ENCODE measurements at places on chromosomes 6 and 20. TPM values are rescaled to one million over a fixed set of nuclear protein-coding genes. Genes with fewer than 3 reads are reported as not detected.

Gene ZBTB9
- 4.8 TPM for total RNA-seq

Gene PPP1R16B
- 48.3 TPM for total RNA-seq

Gene TAPBP
- 252 TPM for total RNA-seq

- H3K36me3 ChIP-seq: no peaks in the 10 kb centered on the region
- DNase-seq: no peak
- no peak overlapping the region for H3K27ac ChIP-seq
- H3K4me1 ChIP-seq: peaks cover 10% of the 10 kb centered on the region
- H3K4me3 ChIP-seq: no peak overlapping the region
These were observed 248.7 kb upstream of the JAG1 start for GRCh38 chr20:10922506-10922905.

DNA sequence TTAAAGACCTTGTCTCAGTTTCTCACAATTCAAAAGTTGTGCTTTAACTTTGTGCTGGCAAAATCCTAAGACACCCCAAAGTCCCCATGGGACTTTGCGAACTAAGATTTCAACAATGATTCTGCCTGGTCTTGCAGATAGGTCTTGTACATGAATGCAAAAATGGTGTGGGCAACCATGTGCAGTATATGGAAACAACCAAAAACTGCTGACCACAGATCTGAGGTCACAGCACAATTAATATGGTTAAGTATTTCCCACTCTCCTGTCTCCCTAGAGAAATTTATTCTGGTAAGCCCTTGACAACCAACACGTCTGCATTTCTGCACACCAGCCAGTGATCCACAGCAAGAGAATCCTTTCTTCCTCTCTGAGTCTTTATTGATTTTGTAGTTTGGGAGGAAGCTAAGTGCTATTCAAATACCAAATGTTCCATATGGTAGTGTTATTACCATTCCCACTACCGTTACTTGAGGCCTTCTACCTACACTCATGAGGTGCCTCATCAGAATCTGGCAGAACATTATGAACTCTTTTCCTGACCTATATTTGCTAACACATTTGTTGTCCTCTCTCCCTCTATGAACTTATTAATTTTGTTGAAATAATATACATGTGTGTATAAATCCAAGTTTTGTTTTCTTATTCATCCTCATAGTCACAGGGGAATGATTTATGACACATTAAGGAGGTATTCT is 178.7 kb downstream of the ATXN1 start:
- H3K4me3 ChIP-seq: peak overlapping the region; percentile 42
- no peaks in the 10 kb centered on the region for H3K4me1 ChIP-seq
- peak overlapping the region; percentile 66 for H3K27ac ChIP-seq
- no peak for DNase-seq
- H3K27me3 ChIP-seq: no peaks in the 10 kb centered on the region

DNA sequence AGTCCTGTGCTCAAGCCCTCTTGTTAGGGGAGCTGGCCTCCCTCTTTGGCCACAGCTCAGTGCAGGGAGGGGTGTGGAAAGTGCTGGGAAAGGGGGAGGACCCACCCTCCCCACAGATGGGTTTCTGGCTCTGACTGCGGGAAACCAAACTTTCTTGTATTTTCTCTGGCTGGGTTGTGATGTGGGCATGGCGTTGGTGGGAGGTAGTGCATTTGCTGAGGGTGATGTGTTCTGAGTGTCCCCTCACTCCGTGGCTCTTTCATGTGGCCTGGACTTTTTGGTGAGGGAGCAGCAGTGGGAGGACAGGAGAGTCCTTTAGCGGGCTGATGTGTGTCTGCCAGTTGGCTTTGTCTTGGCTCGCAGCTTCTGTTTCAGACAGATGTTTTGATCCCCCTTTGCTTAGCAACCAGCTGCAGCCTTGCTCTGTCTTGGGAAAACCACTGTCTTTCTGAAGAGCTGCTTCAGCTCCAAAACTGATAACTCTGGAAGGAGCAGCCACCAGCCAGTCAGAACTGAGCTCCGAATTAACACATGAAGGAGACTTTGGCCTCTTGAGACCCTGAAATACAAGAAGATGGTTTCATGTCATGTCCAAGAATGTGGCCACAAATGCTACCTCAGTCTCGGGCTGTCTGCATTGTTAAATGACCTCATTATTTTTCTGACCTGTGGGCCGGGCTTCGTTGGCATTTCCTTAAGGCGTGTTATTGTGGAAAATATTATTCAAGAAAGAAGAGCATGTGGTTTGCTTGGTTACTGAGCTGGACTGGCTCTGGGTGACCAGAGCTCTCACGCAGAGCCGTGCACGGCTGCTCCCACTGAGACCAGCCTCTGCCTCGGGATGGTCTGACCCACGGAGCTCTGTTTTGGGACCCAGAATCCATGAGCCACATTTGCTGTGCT is 21.5 kb downstream of the SYNJ2 start:
- peak overlapping the region; percentile 31 for H3K27ac ChIP-seq
- H3K36me3 ChIP-seq: no peaks in the 10 kb centered on the region
- DNase-seq: peak; percentile 48
- no peaks in the 10 kb centered on the region for H3K27me3 ChIP-seq
- no peak overlapping the region for H3K4me3 ChIP-seq

DNA sequence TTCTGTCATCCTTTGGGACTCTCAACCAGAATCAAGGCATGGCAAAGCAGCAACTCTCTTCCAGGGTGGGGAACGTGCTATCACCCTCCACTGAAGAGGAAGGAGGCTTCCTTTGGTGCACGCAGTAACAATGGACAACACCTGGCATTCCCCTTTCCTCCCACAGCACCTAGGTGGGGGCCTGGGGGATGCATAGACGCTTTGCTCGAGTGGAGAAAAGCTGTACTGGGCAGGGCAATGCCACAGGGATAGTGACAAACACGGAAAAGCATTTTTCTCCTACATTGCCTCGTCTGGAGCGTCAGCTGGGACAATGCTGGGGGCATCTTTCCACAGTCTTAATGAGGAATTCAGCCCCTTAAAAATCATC is 82.9 kb downstream of the GMPR start:
- H3K27ac ChIP-seq: no peak overlapping the region
- no peak for DNase-seq
- H3K4me1 ChIP-seq: peaks cover 63% of the 10 kb centered on the region
- H3K27me3 ChIP-seq: no peaks in the 10 kb centered on the region

- H3K4me1 ChIP-seq: no peaks in the 10 kb centered on the region
- no peak overlapping the region for H3K4me3 ChIP-seq
- H3K36me3 ChIP-seq: peaks cover 75% of the 10 kb centered on the region
- no peak for DNase-seq
- no peak overlapping the region for H3K27ac ChIP-seq
These were observed 21.0 kb downstream of the CLDN20 start for GRCh38 chr6:155284775-155285174.

DNA sequence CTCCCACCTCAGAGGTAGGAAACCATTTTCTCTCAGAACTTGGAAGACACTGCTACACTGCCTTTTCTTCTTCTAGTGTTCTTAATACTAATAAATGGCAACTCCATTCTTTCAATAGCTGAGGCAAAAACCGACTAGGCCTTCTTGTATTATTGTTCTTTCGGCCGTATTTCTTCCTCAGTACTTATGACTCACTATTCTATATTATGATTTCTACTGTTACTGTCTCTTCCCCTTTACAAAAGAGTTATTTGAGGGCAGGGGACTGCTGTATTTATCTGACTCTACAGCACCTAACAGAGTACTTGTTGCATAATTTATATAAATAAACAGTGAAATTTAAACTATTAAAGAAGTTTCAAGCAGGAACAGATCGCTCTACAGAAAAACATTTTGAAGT is 3.1 kb downstream of the DNAAF9 start:
- H3K4me3 ChIP-seq: no peak overlapping the region
- peaks cover 17% of the 10 kb centered on the region for H3K4me1 ChIP-seq

DNA sequence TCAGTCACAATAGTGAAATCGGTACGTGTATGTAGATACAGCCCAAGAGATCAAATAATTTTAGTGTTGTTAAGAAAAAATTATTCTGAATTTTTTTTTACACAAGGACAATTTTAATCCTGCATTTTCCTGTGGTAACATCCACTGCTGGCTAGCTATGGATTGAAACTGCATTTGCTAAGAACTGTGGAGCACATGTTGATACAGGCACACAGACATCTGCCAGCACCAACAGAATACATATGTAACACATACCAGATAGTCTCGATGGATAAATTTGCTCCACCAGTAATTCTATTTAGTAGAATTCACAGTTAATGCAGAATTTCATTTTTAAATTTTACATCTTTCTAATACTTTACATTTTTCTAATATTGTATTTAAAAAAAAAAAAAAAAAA is 2.2 kb downstream of the ASIP start:
- H3K36me3 ChIP-seq: no peaks in the 10 kb centered on the region
- H3K27ac ChIP-seq: no peak overlapping the region
- no peak overlapping the region for H3K4me3 ChIP-seq
- H3K27me3 ChIP-seq: no peaks in the 10 kb centered on the region
- peaks cover 27% of the 10 kb centered on the region for H3K4me1 ChIP-seq
- DNase-seq: no peak

- H3K36me3 ChIP-seq: no peaks in the 10 kb centered on the region
- no peaks in the 10 kb centered on the region for H3K27me3 ChIP-seq
- peaks cover 21% of the 10 kb centered on the region for H3K4me1 ChIP-seq
- H3K4me3 ChIP-seq: peak within 1 kb of the TSS; percentile 91
- peak; percentile 92 for DNase-seq
- H3K27ac ChIP-seq: peak within 1 kb of the TSS; percentile 81
These were observed at the start of gene UTRN for GRCh38 chr6:144284783-144285547. Gene UTRN (plus strand): TSS chr6:144285335. CDS start chr6:144291829, 6,494 bp downstream.

DNA sequence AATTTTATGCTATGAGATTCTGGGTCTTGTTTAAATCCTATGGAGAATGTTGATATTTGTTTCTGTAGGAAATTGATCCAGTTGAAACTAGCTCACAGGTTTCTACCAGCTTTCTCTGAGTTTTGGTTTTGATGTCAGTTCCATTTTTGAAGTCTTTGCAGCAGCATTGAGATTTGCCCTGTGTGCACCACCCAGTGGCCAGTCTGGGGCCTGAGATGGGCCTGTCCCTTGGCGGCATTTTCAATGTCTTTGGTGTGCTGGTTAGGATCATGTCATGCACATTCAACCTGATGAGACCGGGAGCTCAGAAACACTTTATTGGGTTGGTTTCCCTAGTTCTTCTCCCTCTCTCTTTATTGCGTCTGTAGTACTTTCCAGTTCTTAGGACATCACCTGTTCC is 395.2 kb upstream of the MAP3K7 start:
- no peak overlapping the region for H3K27ac ChIP-seq
- H3K4me1 ChIP-seq: no peaks in the 10 kb centered on the region
- no peak for DNase-seq
- no peak overlapping the region for H3K4me3 ChIP-seq
- H3K27me3 ChIP-seq: no peaks in the 10 kb centered on the region

- H3K27me3 ChIP-seq: no peaks in the 10 kb centered on the region
- no peak for DNase-seq
- no peak overlapping the region for H3K27ac ChIP-seq
- no peak overlapping the region for H3K4me3 ChIP-seq
These were observed 59.2 kb downstream of the TNFAIP3 start for GRCh38 chr6:137926207-137926731.

DNA sequence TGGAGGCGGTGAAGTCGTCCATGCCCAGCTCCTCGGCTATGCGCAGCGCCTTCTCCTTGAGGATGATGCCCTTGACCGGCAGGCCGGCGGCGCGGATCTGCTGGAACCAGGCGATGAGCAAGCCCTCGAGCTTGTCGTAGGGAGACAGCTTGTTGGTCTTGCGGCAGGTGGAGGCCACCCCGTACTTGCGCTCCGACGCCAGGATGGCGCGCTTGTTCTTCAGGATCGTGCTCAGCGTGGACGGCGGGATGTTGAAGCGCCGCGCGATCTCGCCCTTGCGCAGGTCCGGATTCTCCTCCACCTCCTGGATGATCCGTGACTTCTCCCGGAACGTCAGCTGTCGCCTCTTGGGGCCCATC is 435 bp downstream of the CENPB start:
- peak overlapping the region; percentile 56 for H3K4me3 ChIP-seq
- H3K27ac ChIP-seq: peak overlapping the region; percentile 69
- DNase-seq: no peak
- H3K27me3 ChIP-seq: no peaks in the 10 kb centered on the region
- no peaks in the 10 kb centered on the region for H3K36me3 ChIP-seq

GRCh38 chr20:3753098-3753497 is 14.5 kb downstream of the ADISSP start:
- H3K27me3 ChIP-seq: no peaks in the 10 kb centered on the region
- no peak for DNase-seq
- peaks cover 3% of the 10 kb centered on the region for H3K36me3 ChIP-seq
- H3K27ac ChIP-seq: peak overlapping the region; percentile 33
- no peak overlapping the region for H3K4me3 ChIP-seq

- peak overlapping the region; percentile 9 for H3K4me3 ChIP-seq
- no peak for DNase-seq
- peaks cover 81% of the 10 kb centered on the region for H3K36me3 ChIP-seq
- H3K27ac ChIP-seq: peak overlapping the region; percentile 46
These were observed 8.9 kb upstream of the COL20A1 start for GRCh38 chr20:63284083-63284440.

DNA sequence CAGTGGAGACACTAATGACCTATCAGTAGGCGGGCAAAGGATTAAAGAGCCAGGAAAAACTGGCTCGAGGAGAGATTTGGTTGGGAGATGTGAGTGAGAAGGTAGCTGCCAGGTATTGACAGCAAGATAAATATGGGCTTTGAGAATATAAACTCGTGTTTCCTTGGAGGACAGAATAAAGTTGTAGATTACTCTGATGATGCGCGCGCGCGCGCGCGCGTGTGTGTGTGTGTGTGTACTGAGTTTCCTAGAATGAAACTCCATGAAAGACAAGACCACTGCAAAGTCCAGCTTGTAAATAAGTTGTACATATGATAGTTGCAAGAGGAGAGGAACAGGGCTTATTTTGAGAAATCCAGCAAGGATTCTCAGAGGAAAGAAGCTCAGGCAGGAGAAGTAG is 13.3 kb upstream of the TREM2 start:
- H3K4me3 ChIP-seq: no peak overlapping the region
- no peaks in the 10 kb centered on the region for H3K36me3 ChIP-seq
- no peak overlapping the region for H3K27ac ChIP-seq
- DNase-seq: no peak
- H3K4me1 ChIP-seq: no peaks in the 10 kb centered on the region
- H3K27me3 ChIP-seq: no peaks in the 10 kb centered on the region

DNA sequence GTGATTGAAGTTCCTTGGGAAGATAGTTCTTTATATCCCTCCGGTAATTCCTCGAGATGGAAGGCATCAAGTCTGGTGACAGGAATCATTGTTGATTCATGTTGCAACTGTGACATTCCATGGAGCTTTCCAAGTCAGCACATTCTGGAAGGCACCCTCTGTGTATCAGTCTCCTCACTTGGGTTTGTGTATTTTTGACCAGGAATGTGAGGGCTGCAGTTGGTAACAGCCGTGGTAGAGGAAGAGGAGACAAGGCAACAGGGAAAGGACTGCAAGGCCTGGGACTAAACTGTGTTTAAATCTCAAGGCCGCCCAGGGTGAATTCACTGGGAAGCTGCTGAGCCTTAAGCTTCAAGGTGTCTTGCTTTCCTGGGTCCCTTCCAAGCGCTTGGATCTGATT is 99.0 kb downstream of the CLIC5 start:
- H3K27me3 ChIP-seq: no peaks in the 10 kb centered on the region
- H3K4me1 ChIP-seq: no peaks in the 10 kb centered on the region
- DNase-seq: no peak
- H3K4me3 ChIP-seq: no peak overlapping the region

DNA sequence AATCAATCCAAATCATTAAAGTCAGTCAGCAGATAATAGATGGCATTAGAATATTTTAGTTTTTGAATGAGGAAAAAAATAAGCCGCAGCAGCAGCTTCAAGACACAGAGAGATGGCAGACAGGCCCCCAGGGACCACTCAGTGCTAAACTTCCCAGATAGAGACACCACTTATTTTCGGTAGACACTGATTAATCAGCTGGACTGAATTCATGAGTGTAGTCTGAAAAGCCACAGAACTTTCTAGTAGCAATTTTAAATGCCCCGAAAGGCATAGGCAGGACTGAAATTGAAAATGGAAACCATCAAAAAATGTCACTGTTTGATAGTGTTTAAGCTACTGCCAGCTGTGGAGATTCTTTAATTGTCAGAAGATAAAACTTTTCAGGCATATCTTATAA is 3.1 kb upstream of the CLDN20 start:
- H3K36me3 ChIP-seq: peaks cover 47% of the 10 kb centered on the region
- no peak overlapping the region for H3K4me3 ChIP-seq
- no peak for DNase-seq

Data from spleen (tissue), 13 donors.